ENCODE measurements at places on chromosomes 5 and 9.
A peak's percentile ranks its signal among the peaks of the same experiment; 100 is the strongest.

- no peak for DNase-seq
Measured at GRCh38 chr5:84248013-84248412, 136.7 kb downstream of the EDIL3 start.

DNA sequence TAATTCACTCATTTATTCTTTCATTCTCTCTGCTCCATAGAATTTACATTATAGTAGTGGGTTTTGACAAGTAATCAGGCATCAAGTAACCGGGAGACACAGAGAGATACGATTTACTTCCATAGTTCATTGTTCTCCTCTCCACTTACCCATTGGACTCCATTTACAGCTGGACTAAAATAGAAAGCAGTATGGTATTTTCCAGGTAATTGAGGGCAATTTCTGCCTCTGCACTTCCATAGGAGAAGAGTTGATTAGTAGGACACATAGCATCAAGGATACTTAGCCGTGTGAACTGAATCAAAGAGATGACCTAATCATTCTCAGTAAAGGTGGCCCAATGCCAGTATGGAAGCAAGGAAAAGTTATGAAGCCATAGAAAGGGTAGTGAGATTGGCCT lies 244.4 kb downstream of the COX7C start:
- peak; percentile 56 for DNase-seq

GRCh38 chr9:127252410-127253318 lies 11.9 kb upstream of the GARNL3 start:
- no peak for DNase-seq

DNA sequence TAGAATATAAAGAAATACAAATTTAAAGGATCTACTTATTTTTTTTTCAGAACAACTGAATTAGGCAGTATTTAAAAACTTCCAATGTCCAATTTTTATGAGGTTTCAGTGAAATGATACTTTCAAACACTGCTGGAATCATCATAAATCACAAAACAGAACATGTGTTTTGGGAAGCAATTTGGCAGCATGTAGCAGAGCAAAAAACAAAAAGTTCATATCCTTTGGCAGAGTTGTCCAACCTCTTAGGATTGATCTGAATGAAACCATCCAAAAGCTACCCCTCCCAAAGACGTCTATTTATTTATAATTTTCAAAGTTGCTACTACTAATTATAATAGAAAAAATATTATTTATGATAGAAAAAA lies 192.4 kb upstream of the PUM3 start:
- peak; percentile 65 for DNase-seq

DNA sequence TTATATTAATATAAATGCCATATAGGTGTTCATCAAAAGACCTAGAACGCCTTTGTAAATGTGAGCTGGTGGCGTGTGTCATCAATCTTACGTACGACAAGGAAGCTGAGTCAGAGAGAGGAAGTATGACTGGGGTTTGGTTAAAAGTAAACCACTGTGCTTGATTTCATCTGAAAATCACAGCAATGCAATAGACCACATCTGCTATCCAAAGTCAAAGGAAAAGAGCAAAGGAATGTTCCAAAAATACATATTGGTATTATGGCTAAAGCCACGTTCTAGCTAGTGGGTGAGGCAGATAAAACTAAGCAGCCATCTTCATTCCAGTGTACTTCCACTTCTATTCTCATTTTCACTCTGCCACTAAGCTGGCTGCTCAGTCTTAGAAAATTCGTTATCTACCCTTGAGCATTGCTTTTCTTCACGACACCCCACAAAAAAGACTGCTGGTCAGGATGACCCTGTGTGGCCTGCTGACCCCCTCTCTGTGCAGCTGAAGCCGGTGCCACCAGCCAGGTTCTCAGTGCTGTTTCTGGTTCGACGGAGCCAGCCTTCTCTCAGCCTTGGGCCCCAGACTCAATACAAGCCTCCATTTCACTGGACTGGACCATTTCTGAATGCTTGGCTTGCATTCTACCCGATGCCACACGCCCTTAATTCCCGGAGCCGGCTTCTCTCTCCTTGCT lies 23.8 kb downstream of the SHC3 start:
- DNase-seq = no peak

DNA sequence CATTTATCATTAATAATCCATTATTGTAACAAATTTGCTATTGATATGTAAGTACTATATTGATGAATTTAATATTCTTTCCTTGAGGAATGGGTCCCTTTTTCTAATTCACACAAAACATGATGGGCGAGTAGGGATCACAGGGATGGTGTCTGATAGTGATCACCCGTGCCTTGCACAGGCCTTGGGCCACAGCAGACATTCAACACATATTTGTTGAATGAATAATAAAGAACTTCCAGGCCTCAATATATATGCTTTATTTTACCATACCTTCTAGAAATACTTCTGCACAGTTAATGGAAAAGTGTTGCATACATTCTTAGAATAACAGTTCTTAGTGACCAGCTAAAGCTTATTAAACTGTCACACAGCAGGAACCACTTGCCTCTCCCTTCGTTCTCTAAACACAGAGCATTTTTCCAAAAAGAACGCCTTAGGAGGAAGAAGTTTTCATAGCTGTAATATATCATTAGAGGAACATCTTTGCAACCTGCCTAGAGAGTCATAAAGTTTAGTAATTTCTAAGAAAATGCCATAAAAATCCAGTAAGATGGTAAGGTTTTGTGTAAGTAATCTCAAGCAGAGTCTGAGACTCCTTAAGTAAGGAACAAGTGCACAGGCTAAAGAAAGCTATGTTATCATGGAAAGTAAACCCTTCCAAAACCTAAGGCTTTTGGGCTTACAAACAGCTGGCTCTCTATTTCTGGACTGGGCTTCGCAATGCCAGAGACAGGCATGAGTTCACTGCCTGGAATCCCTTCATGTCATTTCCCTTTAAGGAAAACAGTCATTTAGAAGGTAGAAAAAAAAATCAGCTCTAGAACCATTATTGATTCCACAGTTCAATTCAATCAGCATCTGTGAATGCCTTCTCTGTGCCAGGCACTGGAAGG lies 17.7 kb downstream of the TTLL11 start:
- no peak for DNase-seq

DNA sequence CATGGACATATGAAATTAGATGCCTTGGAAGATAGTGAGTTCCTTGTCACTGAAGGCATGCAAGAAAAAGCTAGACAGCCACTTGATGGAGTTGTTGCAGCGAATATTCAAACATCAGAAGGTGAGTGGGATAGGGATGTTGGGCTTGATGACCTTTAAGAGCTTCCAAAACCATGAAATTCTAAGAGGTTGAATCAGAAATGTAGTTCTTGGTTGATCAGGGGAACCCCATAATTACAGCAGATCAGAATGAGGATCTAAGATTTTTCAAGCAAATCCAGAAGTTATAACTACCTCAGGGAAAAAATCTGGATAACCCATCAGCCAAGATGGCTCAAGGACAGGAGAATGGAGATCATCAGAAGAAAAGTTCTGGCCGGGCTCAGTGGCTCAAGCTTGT lies 244.3 kb upstream of the NR4A3 start:
- no peak for DNase-seq

GRCh38 chr5:98936948-98937715 lies 8.3 kb upstream of the CHD1 start:
- DNase-seq = no peak

DNA sequence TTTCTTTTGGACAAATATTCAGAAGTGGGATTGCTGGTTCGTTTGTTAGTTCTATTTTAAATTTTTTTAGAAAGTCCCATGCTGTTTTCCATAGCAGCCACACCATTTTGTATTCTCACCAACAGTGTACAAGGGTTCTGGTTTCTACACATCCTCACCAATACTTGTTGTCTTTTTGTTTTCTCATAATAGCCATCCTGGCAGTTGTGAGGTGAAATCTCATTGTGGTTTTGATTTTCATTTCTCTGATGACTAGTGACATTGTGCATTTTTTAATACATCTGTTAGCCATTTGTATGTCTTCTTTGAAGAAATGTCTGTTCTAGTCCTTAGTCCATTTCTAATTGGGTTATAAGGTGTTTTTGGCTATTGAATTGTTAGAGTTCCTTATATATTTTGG lies 214.3 kb downstream of the ARRDC3 start:
- DNase-seq = no peak

DNA sequence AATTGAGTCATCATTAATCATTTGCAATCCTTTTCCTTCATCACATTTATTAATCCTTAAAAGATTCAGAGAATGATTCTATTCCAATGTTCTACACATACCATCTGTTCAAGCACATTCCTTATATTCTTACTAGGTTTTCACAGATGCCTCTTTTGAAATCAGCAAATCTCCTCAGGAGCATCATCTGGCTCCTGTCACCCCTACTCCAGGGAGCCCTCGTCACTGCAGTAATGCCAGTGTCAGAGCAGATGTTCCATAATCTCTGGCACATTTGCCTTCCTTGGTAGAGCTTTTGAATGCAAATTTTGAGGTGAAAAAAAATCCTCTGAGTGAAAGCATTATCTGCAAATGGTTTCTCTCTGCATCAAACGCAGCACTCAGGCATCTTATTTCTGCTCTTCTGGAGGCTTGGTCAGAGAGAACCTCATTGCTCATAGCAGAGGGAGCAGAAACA lies 7.6 kb upstream of the KCNV2 start:
- DNase-seq = peak; percentile 78

DNA sequence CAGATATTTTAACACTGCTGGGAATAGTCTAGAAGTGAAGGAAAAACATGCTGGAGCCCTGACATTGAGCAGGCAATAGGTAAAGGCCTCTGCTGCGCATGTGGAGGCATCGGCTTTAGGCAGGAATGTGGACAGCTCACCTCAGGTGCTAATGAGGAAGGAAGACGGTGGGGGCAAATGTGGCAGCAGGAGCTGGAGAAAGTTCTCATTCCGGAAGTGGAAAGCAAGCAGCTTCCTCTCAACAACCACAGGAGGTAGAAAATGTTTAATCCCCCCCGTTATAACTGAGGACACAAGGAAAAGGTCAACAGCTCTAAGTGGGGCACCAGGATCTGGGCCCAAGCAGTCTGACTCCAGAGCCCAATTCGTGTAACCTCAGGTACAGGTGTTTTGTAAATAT lies 7.6 kb upstream of the RPS14 start:
- DNase-seq = no peak

- no peak for DNase-seq
Measured at GRCh38 chr5:91143840-91144239, 239.3 kb downstream of the ARRDC3 start.

GRCh38 chr5:78720997-78721396 lies 72.4 kb upstream of the LHFPL2 start:
- no peak for DNase-seq

DNA sequence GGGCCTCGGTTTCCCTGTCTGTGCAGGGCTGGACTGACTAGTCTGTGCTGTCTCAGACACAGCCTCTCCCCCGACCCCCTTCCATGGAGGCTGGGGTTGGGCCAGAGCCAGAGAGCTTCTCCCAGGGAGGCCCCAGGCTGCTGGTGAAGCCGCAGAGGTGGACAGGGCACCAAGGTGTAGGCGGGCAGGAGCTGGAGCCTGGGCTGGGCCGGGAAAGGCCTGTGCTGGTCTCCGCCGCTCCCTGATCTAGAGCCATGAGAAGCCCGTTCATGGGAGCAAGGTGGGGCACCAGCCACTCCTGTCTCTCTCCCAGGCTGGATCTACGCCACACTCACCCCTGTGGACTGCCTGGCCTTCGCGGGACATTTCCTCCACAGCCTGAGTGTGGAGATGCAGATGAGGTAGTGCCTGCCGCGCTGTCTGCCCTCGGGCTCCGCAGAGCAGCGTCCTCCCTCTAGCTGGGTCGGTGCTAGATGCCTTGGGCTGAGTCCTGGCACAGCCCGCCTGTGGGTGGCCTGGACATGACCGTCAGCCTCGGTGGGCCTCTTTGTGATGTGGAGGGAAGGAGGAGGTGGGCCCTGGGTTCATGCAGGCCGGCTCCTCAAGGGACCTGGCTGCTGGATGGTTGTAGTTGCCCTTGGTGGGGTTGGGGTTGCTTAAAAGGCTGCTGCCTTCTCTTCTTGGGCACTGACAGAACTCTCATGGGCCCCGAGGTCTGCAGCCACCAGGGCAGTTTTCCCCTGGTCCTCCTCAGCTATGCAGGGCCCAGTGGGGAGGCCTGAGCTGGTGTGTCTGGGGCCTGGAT lies 79.4 kb downstream of the PHF2 start:
- no peak for DNase-seq

GRCh38 chr5:145856285-145856818 lies 16.5 kb downstream of the GRXCR2 start:
- DNase-seq = no peak

- no peak for DNase-seq
Measured at GRCh38 chr5:158921441-158922262, 178.1 kb downstream of the EBF1 start.

GRCh38 chr5:86452251-86452650 lies 165.5 kb upstream of the COX7C start:
- DNase-seq = no peak

DNA sequence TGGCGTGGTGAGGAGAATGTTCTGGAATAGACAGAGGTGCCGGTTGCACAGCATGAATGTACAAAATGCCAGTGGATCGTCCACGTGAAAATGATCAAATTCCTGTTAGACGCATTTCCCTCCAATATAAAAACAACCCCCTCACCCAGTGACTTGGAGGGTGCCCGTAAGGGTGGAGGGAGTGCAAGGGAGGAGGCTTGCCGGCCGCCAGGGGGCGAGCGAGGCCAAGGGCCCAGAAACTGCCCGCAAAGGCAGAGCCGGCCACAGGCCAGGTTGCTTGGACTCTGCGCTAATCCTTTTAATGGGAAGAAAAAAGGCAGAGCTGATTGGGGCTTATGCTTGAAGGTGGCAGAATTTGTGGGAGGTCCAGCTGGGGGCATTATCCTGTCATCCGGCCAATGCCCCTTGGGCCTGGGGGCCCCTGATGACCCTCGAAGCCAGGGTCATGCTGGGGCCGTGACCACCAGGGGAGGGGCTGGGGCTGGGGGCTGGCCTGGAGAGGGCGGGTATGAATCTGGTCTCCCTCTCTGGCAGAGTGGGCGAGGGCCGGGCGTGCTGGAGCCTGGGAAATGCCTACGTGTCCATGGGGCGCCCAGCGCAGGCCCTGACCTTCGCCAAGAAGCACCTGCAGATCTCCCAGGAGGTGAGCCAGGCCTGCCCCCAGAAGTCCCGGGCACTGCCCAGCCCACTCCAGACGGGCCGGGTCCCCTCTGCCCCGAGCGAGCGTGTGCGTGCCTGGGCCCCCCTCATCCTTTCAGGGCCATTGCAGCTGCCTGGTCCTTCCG lies 12.0 kb downstream of the GPSM1 start:
- no peak for DNase-seq

DNA sequence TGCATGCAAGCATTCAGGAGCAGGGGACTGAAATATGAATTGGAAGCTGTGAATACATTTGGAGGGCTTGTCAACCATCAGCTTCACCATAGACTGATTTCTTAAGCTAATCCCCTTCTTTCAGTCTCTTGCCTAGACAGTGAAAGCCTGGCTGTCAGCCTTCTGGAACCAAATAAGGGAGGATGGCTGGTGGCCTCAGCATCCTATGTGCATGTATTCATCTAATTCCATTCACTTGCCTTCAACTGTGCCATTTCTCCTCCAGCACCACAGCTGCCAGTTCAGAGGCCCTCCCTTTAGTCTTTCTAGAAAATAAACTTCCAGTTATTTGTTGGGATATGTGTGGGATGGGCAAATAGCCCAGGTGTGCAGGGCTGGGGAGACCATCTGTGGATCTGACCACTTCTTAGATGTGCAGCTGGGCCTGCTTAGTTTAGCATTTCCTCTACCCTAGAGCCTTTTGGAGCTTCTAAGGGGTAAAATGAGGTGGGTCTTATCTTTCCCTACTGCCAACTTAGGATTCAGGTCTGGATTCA lies 62.1 kb downstream of the AOPEP start:
- DNase-seq = no peak

Data from NCI-H446 (cell line).